Left renal cortex interstitium (tissue), 4 donors: ENCODE measurements at places on chromosomes 13 and 19. TPM values are rescaled to one million over a fixed set of nuclear protein-coding genes. Genes with fewer than 3 reads are reported as not detected.

The CAPN12 gene
- polyA plus RNA-seq = 11.3 TPM

The RASIP1 gene
- polyA plus RNA-seq = 15.8 TPM

The BEST2 gene
- not detected for polyA plus RNA-seq

The GRIK5 gene
- polyA plus RNA-seq = 24.5 TPM

The KDM4B gene
- 29.2 TPM for polyA plus RNA-seq

The CDC34 gene
- 66.8 TPM for polyA plus RNA-seq

The IZUMO4 gene
- polyA plus RNA-seq = 9.2 TPM

DNA sequence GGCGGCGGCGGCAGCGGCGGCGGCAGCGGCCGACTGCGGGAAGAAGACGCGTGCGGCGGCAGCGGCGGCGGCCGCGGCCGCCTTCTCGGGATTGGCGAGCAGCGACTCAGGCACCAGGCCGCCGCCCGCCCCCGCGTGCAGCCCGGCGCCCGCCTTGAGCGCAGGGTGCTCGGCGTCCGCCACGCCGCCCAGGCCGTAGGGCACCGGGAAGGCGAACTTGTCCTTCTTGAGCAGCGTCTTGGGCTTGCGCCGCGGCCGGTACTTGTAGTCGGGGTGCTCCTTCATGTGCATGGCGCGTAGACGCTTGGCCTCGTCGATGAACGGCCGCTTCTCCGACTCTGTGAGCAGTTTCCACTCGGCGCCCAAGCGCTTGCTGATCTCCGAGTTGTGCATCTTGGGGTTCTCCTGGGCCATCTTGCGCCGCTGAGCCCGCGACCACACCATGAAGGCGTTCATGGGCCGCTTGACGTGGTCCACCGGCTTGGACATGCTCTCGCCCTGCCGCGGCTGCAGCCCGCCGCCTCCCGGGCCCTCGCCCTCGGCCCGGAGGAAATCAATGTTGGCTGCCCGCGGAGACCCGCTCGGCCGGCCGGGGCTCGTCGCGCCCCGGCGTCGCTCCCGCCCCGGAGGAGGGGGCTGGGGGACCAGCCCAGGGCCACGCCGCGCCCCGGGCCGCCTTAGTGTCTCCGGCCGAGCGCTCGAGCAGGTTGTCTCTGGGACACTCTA is 621 bp downstream of the SOX21 start:
- DNase-seq = no peak

- no peak for DNase-seq
Observed at GRCh38 chr13:48264058-48264457, 31.1 kb downstream of the ITM2B start.

DNA sequence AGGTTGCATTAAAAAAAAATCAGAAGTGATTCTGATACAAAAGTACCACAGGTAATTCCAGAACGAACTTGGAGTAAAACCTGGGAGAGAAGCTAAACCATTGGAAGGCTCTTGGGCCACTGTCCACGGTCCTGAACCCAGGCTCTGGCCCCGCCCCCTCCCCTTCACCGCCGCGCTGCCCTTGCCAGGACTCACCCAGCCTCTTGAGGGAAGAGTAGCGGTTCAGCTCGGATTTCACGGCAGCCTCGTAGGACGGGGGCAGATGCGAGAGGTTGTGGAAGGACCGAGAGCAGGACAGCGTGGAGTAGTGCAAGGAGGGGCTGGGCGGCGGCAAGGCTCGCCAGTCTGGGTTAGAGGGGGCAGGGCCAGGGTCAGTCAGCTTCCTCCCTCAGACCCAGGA is 5.7 kb downstream of the SHISA7 start:
- no peak for DNase-seq

GRCh38 chr13:99415851-99416331 is 85.4 kb upstream of the TM9SF2 start:
- DNase-seq = no peak

DNA sequence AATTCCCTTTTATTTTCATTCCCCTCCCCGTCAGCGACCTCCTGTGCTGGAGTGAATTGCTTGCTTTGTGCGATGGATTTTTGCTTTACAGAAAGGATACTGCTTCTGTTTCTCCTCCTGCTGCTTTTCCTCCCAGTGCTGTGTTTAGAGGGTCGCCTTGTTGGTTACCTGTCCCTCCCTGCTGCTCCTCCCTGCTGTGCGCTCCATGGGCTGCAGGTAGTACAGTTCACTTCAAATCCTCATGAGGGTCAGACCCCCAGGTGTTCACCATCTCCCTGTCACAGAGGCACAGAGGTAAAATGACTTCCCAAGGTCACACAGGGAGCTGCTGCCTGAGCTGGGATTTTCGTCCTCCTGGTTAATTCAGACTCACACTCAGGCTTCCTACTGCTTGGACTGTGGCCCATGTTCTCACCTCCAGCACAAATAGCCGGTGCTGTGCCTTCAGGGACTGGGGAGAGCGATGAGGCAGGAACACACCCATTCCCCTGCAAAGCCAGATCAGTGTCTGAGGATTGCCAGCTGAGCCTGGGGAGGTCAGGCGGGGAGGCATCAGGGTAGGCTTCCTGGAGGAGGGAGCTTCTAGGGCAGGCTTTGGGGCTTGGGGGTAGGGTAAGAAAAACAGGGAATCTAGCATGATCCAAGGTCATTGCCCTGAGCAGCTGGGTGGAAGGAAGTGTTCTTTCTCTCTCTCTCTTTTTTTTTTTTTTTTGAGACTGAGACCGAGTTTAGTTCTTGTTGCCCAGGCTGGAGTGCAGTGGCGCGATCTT is 14.4 kb downstream of the BICRA start:
- DNase-seq = no peak

- no peak for DNase-seq
Observed at GRCh38 chr13:109644069-109644750, 142.2 kb downstream of the IRS2 start.

DNA sequence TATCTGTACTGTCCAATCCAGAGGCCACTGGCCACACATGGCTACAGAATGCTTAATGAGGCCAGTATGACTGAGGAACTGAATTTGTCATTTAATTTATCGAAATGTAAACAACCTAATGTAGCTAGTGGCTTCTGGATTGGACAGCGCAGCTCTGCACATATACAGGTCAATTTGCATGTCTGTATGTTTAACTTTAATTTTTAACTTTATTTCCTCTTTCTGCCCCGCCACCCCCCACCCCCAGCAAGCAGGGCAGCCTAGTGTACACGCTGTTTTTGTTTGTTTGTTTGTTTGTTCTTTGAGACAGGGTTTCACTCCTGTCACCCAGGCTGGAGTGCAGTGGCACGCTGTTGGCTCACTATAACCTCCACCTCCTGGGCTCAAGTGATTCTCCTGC is 15.5 kb downstream of the ZSWIM9 start:
- DNase-seq = no peak

GRCh38 chr13:61608138-61608537 is 192.5 kb upstream of the PCDH20 start:
- DNase-seq = no peak
